Heart right ventricle (tissue), 16 donors: ENCODE measurements at places on chromosomes 6 and 20. TPM values are rescaled to one million over a fixed set of nuclear protein-coding genes. Genes with fewer than 3 reads are reported as not detected.

The DPPA5 gene
- not detected for total RNA-seq

The PXDC1 gene
- total RNA-seq = 22.6 TPM

The ULBP1 gene
- 0.13 TPM for total RNA-seq

The SLC22A3 gene
- 0.26 TPM for total RNA-seq

The GJA10 gene
- total RNA-seq = not detected

The IL17F gene
- total RNA-seq = not detected

The DEFB121 gene
- not detected for total RNA-seq

The ANKRD66 gene
- not detected for total RNA-seq

The SLC22A7 gene
- 0.37 TPM for total RNA-seq

DNA sequence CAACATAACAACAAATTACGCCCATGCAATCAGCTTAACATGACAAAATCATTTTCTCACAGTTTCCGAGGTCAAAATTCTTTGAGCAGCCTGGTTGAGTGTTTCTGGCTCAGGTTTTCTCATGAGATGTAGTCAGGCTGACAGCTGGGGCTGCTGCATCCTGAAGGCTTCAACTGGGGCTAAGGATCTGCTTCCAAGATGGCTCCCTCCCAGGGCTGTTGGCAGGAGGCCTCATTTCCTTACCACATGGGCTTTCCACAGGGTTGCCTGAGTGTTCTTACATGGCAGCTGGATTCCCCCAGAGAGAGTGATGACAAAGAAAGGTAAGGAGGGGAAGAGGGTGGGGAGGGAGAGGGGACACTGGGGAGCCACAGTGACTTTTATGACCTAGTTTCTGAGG lies 63.1 kb upstream of the NNAT start:
- no peak for DNase-seq

- DNase-seq = no peak
These were observed 22.9 kb downstream of the EEF1A1 start for GRCh38 chr6:73497915-73498314.

DNA sequence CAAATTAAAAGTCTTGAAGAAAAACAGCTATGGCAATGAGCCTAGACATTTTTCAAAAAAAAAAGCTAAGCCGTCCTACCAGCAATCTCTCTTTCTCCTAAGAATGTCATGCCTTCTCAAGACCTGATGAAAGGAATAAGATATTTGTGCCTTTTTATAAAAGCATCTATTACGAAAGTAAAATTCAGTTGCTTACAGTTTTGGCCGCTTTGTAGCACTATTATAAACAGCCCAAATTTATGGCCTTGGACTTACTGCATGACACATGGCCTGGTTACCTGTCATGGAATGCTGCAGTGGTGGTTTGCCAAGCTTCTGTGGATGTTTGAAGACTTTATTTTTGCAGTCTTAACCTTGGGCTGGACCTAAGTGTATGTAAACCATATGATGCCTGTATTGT lies 22.2 kb upstream of the VAPB start:
- no peak for DNase-seq

GRCh38 chr6:73817253-73817652 lies 121.2 kb downstream of the CD109 start:
- DNase-seq = no peak

DNA sequence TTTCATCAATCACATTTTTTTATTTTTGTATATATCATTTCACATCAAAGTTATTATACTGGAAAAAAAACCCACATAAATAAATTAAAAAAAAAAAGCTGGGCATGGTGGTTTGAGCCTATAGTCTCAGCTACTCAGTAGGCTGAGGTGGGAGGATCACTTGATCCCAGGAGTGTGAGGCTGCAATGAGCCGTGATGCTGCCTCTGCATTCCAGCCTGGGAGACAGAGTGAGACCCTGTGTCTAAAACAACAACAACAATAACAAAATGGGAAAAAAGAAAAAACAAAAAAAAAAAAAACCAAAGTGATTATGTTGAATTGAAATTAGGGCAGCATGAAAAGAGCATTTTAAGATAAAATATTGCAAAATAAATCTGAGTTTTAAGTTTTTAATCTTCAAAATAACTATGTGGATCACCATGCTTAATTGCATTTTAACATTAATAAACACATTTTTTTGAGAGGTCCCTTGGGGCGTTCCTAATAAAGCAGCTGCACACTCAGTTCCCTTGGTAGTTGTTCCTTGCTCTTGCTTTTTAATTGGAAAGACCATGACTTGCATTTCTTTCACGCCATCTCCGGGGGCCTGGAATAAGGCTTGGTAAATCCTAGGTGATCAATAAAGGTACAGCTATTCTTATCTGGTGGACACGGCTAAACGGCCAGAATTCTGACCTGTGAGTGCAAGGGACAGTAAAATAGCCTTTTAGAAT lies 15.1 kb downstream of the NOX3 start:
- DNase-seq = no peak

GRCh38 chr6:153623496-153623895 lies 415.5 kb upstream of the OPRM1 start:
- no peak for DNase-seq

DNA sequence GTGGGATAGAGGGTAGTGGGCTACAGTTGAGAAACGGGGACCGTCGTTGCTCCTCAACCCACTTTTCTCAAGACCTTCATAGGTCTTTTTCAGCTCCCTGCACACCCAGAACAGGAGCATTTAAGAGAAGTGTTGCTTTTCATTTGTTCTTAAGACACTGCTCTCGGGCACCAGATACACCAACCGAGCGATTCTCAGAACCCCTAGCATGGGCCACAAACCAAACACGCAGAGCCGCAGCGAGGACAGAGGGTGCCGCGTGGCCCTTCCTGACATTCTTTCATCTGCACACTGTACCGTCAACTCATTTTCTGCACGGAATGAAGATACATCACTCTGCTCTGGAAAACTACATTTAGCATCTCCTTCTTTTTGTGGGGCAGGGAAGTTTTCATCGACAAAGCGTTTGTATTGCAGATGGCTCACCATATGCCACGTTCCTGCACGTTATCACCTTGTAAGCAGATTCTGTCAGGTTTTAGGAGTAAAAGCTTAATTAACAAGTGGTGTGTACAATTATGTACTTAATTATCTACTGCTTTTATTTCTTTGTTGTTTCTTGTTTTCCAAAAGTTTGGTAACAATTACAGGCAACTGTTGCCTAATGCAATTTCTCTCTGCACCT lies 70.4 kb upstream of the MLN start:
- no peak for DNase-seq

GRCh38 chr6:46925563-46926253 lies 4.0 kb upstream of the ADGRF5 start:
- DNase-seq = no peak

GRCh38 chr6:28953585-28954258 lies 29.9 kb upstream of the TRIM27 start:
- no peak for DNase-seq

DNA sequence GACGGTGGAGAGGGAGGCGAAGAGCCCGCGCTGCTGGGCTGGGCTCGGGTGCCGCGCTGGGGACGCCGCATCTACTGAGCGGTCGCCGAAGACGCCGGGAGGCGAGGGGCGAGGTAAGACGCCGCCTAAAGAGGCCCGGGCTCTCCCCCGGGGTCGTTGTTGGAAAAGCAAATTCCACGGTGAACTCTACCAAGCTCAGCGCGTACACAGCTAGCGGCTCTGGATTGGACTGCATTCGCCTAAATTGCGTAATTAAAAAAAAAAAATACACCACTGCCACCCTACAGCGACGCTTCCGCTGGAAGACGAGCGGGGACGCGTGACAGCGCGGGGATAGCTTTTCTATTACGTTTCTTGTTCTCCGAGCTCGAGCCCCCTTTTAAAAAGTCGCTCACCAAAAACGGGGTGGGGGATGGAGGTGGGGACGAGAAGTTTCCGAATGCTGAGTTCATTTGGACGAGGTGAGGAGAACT lies 92.0 kb upstream of the PRDM1 start:
- DNase-seq = peak; percentile 36

- DNase-seq = peak; percentile 27
These were observed at the start of gene FERMT1 for GRCh38 chr20:6122873-6123648. Gene FERMT1, minus strand, starts transcription at chr20:6123030. Its CDS starts 3,476 bp downstream, at chr20:6119554.

GRCh38 chr20:40630713-40631112 lies 58.3 kb downstream of the MAFB start:
- no peak for DNase-seq

DNA sequence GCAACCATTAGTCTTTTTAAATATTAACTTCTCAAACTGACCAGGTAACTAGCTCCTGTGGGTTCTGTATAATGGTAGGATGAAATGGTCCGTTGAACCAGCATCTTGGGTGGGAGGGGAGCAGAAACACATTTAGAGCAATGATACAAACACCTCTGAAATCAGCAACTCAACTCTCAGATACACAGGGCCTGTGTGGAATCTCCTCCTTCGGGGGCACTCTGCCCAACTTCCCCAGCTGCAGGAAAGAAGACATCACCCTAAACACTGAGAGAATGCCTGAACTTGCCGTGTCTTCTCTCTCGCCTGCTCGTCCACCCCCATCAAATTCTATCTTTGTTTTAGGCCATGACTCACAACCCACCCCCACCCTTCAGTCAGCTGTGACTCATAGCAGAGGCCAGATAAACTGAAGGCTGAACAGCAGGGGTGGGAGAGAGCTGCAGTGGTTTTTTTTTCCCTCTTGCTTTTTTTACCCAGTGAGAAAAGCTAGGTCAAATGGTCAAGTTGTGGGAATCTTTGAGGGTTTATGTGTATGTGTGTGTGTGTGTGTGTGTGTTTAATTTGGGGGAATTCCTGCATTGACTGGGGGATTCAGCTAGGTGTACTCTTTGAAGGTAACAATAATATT lies 593.4 kb upstream of the JAG1 start:
- DNase-seq = peak; percentile 69

DNA sequence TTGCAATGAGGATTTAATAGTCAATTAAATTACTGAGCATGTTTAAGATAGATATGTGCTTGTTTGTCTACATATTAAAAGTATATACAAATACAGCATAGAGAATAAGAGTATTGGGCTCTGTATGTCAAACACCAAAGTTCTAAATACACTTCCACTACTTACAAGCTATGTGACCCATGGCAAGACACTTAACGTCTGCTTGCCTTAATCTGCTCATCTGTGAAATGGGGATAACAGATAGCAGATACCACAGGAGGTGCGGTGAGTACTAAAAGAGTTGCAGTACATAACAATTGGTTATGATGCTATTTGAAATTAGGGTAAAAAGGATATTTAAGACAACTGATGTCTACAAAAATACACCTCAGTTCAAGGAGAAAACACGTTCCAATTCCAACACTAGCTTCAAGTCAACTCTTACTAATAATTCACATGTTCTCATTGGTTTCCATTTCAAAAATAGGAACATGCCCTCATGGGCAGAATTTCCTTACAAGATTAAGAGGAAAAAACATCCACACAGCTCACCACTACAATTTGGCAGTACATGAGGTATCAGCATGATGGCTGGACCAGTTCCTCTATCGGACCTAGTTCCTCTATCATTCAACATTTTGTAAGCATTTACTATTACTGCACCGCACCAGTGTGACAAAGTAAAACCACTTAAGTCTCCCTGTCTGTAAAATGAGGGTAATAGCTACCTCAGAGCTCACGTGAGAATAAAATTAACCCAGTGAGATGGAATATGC lies 101.1 kb downstream of the SMLR1 start:
- DNase-seq = no peak

DNA sequence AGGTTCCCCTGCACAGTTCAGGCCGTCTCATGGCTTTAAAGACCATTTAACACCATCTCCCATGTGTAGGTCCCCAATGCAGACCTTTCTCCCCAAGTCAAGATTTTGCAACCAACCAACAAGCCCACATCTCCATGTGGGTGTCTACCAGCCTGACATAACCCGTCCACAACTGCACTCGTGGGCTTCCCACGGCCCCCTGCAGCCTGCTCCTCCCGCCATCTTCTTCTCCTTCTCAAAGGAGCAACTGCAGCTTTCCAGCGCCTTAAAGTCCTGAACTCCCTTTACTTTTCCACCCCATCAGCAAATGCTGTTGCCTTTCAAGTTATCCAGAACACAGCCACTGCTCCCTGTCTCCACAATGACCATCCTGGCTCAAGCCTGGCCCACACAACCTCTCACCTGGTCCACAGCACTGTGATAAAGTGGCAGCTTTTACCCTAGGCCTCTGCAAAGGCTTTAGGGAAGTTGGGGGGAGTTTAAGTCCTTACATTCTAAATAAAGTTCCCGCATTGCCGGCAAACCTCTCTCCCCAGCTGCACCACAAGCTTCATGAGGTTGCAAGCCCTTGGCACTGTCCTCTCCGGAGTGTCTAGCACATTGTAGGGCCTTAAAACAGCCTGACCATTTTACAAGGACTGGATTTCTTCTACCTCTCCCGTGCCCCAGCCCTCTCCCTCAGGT lies 140.5 kb downstream of the PREX1 start:
- DNase-seq = no peak

GRCh38 chr6:139577124-139577762 lies 202.8 kb upstream of the CITED2 start:
- DNase-seq = no peak

GRCh38 chr6:143782481-143782880 lies 60.7 kb upstream of the LTV1 start:
- DNase-seq = no peak

DNA sequence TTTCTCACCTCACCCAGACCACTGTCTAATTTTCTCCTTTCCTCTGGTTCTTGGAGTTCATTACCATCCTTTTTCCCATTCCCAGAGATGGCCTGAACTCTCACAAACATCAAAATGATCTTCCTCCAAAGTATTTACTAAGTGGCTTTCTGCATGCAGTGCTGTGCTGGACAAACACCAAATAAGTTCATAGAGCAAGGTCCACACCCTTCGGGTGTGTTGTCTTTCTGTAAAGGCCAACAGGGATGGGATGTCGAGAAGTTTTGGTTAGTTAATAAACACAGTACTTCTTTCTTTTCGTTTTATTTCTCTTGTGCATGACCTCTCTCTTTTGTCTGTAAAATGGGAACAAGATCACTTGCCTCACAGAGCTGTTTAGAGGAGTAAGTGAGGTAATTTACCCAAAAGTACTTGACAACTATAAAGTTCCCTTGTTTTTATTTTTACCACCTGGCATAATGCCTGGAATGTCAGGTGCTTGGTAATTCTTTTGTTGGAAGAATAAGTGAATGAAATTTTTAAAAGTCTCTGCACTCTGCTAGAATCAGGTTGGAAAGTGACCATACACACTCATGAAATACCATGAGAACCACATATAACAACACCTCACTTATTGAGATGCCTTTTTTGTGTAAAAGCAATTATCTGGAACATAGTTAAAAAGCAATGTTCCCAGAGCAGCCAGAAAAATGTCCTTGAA lies 22.8 kb upstream of the CCN6 start:
- DNase-seq = no peak

GRCh38 chr6:33980176-33981175 lies 165.4 kb downstream of the GRM4 start:
- DNase-seq = no peak

- peak; percentile 77 for DNase-seq
These were observed 14.2 kb downstream of the RRP36 start for GRCh38 chr6:43035495-43036194.

DNA sequence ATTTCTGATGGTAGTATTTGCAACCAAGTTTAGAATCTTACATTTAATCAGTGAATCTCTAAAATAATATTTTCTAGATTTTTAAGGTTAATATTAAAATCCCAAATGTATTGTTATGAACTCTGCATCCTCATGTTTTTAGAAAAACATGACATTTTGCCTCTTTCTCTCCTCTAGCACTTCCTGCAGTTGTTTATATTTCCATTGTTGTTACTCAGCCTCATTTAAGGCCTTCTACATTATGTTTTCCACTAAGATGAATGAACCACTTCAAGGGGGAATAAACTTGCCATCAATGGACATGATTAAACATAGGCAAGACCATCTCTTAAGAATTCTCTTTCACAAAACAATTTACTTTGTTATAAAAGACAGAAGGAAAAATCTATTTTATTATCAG lies 333.5 kb upstream of the IRAK1BP1 start:
- no peak for DNase-seq

- DNase-seq = no peak
These were observed 3.8 kb downstream of the DEK start for GRCh38 chr6:18260448-18261106.
